Kidney tubule cell (primary cell): ENCODE measurements at places on chromosomes 5 and 9.

GRCh38 chr9:86253577-86253976, 5.9 kb downstream of the C9orf153 start:
- DNase-seq = no peak

DNA sequence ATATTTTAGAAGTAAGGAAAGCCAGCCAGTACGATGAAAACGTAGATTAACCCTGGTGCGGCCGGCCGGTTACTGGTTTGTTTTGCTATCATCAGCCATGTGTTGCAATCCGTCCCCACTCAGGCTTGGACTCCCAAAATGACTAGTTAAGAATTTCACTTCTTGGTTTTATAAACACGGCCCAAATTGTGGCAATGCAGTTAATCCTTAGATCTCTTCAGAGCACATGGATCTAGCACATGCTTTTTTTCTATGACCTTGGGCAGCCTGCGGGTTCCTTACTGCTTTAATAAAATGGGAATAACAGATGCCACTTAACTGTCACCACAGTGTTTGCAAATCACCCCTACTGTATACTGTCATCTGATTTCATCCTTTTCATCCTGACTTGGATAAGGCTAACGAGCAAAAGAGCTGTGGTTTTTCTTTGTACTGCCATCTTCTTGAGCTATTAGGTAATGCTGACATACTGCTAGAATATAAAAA, 1.5 kb downstream of the NDFIP1 start:
- peak; percentile 8 for DNase-seq

DNA sequence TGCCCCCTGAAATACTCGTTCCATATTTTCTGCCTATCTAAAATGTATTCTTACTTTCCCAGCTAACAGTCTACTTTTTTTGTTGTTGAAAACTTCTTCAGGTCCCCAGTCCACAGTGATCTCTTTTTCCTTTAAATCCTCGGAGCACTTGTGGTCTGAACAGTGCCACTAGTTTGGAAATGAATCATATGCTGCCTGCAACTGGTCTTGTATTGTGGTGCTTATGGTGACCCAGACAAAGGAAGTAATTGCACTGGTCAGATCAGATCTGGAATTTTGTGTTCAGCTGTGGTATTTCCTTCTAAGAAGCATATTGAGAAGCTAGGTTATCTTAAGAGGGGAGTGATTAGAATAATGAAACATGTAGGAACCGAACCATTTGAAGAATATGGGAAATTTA, 2.9 kb downstream of the UNC13B start:
- DNase-seq = peak; percentile 73

DNA sequence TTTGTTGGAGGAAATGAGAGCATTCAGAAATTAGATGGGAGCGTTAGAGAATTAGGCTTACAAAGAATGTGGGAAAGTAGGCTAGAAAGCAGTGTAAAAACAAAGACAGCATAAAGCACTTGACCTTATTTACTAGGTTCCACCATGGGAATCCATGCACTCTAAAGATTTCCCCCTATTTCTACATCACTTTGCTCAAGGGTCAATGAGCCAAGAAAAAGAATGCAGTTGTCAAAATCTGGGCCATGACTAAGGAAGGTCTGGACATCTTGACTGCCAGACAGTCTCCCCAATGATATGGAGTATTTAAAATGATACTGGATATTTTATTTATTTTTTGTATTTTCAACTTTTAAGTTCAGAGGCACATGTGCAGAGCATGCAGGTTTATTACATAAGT, 3.4 kb downstream of the TLR4 start:
- no peak for DNase-seq

DNA sequence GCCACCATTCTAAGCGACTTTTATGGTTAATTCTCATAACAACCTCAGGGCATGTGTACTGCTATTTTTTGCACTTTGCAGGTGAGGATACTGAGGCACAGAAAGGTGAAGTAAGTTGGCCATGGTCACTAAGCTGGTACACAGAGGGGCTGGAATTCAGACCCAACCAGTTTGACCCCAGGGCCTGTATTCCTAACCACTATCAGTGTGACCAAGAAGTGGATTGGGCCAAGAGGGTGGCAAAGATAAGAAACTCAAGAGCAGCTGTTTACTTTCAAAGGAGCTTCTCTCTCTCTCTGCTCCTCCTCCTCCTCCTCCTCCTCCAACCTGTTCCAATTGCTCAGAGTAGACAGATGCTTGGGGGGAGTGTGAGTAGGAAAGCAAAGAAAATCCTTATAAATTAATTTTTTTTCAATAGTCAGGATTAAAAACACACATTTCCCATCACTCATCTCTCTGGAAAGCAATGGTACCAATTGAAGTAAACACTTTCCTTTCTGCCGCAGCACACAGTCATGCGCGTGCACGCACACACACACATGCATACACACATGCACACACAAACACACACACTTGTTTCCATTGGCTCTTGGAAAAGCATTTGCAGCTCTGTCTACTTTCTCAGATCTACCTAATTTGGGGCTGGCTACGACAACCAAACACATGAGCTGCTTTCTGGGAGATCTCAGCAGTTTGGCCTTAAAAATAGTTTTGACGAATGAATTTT, 736.7 kb upstream of the WWC1 start:
- no peak for DNase-seq

DNA sequence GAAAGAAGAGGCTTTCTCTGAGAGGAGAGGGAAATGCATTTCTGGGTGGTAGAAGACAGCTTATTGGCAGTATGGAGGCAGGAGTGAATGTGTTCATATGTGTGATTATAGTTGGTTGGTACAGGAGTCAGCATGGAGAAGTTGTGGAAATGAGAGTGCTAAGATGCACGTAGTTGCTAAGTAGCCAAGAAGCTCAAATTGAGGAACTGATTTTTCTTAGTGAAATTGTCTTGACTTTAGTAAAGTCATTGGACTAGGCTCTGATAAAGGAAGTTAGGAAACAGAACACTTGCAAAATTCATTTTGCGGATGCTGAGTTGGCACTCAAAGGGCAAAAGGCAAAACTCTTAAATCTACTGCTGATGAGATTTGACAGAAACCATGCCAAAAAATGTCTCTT, 158.9 kb upstream of the VCAN start:
- DNase-seq = no peak

- DNase-seq = no peak
Measured at GRCh38 chr9:136564379-136564988, 18.6 kb upstream of the NOTCH1 start.

- no peak for DNase-seq
Measured at GRCh38 chr9:13862654-13863053, 451.3 kb downstream of the NFIB start.

GRCh38 chr9:126561582-126561981, 52.1 kb upstream of the LMX1B start:
- no peak for DNase-seq

DNA sequence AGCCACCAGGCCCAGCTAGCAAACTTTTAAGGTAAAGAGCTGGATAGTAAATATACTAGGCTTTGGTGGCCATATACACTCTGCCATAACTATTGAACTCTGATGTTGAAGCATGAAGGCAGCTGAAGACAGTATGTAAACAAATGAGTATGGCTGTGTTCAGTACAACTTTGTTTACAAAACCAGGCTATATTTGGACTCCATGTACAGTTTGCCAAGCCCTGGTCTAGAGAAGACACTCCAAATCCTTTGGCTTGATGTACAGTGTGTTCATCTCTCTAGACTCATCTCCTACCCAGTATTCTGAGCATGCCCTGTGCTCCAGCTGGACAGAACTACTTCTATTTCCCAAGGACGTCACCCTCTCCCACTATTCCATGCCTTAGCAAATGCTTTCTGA, 54.3 kb upstream of the MEGF10 start:
- no peak for DNase-seq

DNA sequence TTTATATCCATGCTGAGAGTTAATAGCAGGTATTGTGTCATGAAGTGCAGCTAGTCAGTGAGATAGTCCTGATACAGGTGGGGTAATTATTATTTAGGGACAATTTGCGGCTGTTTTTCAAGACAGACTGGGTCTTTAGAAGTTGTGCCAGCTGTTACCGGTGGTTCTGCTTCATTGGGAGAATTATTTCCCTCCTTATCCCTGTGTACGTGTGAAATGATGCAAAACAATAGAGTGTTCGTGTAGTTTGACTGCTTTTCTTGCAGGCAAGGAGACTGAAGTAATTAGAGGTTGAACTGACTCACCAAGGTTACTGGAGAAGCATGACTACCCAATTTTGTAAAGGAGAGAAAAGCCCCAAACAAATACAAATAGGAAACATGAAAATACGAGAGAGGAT, 101.7 kb downstream of the ARRDC3 start:
- peak; percentile 96 for DNase-seq

DNA sequence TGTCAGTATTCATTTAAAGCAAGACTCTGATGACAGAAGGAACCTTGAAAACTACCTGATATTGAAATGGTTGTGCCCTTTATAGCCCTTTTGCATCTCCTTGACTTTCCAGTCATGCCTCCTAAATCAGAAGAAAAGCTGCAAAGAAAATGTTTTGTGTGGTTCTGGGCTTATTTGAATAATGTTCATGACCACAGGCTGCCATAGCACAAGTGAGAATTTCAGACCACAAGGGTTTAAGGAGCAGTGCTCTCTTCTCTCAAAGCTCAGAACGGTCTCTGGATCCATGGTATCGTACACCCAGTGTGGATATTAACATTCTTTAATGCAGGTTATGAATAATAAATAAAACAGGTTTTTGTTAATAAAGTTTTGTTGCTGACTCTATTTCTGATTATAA, 54.2 kb downstream of the GPR107 start:
- DNase-seq = no peak
